ENCODE measurements at places on chromosomes 1 and 21.

- DNase-seq: no peak
Observed at GRCh38 chr1:84073266-84073665, 70.8 kb upstream of the PRKACB start.

DNA sequence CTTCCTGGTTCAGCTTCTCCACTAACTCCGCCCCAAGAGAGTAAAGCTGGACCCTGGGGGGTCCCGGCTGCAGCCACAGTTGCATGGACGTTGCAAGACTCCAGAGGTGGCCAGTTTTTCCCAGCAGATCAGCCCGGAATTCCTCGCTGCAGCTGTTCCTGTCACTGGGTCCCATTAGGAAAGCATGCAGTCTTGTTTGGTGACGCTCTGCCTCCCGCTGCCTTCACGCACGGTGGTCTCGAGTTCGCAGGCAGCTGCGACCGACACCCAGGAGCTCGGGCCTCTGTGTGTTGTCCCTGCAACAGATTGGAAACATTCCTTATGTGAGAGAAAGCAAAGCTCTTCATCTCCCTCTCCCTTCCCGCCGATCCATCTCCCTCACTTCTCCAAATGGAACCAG, 162.8 kb downstream of the PRDM16 start:
- DNase-seq: no peak

- no peak for DNase-seq
Observed at GRCh38 chr21:32364796-32365195, 28.0 kb downstream of the URB1 start.

- no peak for DNase-seq
Observed at GRCh38 chr1:162721471-162721870, 69.0 kb upstream of the HSD17B7 start.

GRCh38 chr1:152191711-152192110, 32.3 kb downstream of the HRNR start:
- no peak for DNase-seq

DNA sequence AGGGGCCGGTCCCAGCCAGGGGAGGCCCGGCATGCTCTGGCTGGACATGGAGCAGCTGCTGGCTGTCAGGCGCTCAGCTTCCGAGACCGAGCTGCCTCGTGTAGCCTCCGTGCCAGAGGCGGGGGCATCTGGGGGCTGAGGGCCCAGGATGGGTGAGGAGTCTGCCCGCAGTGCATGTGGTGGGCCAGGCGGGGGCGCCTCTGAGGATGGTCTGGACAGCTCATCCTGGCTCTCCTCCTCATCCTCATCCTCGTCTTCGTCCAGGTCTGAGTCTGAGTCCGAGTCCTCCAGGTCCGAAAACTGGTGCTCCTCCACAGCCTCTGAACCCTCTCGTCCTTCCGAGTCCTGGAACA, 28.9 kb upstream of the EDN2 start:
- no peak for DNase-seq

- DNase-seq: no peak
Observed at GRCh38 chr1:82386365-82387011, 585.8 kb downstream of the ADGRL2 start.

Measured in AG09309 (cell line).